NCI-H345 (cell line): ENCODE measurements at places on chromosomes 6 and 20.

DNA sequence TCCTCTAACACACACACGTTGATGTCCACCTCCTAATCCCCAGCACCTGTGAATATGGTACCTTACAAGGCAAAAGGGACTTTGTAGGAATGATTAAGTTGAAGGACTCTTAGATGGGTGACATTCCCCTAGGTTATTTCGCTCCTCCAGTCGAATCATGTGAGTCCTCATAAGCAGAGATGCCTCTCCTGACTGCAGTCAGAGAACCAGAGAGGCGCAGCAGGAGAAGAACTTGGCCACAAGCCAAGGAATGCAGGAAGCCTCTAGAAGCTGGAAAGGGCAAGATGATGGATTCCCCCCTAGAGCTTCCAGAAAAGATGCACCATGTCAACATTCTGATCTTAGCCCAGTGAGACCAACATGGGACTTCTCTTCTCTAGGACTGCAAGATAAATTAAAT lies 133.1 kb upstream of the PTPRT start:
- DNase-seq: peak; percentile 44

DNA sequence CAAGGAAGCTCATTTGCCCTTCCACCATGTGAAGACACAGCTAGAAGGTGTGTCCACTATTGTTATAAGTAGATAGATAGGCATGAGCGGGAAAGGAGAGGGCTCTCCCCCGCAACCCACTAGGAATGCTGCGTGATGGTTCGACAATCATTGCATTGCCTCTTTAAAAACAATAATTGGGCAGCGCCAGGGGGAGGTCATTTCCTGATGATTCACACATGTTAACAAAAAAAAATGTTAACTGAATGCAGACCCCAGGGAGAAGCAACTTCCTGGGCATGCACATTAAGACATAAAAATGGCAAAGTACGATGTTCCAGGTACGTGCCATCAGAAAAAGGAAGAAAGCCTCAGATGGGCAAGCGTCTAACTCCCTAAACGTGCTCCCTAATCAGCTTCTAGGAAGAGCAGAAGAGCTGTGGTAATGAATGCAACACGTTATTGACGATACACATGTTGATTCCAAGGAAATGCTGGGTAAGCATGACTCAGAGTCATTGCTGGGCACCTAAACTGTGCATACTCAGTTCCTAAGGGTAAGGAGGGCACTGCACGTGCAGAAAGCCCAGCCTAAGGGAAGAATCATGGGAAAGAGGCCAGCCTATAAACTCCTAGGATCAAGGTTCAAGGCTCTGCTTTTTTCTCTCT lies 113.7 kb downstream of the FAM217A start:
- DNase-seq: no peak

- no peak for DNase-seq
Observed at GRCh38 chr6:37940074-37940847, 120.7 kb downstream of the ZFAND3 start.

GRCh38 chr20:20462185-20462584 lies 94.3 kb downstream of the INSM1 start:
- DNase-seq: peak; percentile 48

- no peak for DNase-seq
Observed at GRCh38 chr6:116877743-116878142, 701 bp downstream of the RFX6 start.

GRCh38 chr6:166343150-166343487 lies 774 bp upstream of the SFT2D1 start:
- no peak for DNase-seq

DNA sequence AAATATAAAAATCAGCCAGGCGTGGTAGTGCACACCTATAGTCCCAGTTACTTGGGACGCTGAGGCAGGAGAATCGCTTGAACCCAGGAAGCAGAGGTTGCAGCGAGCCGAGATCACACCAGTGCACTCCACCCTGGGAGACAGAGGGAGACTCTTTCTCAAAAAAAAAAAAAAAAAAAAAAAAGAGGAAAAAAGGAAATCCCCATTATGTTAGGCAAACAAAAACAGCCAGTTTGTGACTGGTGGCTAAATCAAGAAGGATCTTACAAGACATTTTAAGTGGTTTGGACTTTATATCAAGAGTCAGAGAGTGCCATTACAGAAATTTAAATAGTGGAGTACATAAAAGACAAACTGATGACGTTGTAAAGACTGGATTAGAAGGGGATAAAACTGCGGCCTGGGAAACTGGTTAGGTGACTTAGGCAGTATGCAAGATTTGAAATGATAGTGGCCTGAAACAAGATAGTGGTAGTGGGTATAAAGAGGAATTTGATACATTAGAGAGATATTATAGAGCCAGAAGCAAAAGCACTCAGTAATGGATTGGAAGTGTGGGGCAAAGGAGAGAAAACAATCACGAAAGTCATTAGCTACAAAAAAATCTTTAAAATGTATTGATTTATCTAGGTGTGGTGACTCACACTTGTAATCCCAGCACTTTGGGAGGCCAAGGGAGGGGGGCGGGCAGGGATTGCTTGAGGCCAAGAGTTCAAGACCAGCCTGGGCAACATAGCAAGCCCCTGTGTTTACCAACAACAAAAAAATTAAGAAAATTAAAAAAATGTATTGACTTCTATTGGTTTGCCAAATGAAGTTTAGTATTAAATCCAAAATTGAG lies 1.7 kb upstream of the MYO6 start:
- no peak for DNase-seq

- DNase-seq: no peak
Observed at GRCh38 chr6:122839906-122840305, 50.8 kb downstream of the SMPDL3A start.

- DNase-seq: no peak
Observed at GRCh38 chr6:22826961-22827360, 257.6 kb downstream of the HDGFL1 start.

GRCh38 chr6:24910331-24910960 lies 25.3 kb downstream of the RIPOR2 start:
- DNase-seq: peak; percentile 54

DNA sequence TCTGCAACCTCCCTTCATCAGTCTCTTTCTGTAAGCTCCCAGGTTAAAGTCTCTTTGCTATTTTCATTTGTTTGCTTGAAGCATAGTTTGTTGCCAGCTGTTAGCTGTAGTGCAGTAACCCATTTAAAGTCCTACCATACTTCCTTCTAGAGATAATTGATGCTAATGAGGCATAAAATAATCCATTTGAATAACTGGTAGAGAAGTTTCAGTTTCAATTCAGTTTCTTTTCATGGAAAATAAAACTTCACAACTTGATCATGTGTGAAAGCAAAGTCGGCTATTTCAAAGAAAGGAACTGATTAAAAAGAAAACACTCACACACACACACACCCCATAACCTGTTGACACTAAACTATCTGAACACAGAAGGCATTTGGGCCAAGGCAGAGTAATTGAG lies 68.5 kb upstream of the TENT5A start:
- peak; percentile 23 for DNase-seq

- no peak for DNase-seq
Observed at GRCh38 chr6:9581155-9581554, 833.7 kb downstream of the TFAP2A start.

DNA sequence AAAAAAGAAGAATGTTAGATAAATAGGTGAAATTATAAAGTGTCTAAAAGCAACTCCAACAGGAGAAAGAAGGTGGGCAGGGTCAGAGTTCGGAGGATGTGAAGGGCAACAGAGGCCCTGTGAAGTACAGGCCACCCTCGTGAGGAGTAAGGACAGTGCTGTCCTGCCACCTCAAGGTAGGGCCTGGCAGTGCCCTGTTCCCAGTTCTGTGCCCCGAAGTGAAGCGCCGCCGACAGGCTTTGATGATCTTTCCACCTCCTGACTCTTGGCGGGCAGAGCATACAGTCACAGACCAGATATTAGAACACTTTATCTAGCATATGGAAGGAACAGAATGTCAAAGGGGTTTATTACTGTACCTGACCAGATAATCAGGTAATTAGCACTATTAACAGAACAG lies 75.8 kb downstream of the GJA10 start:
- DNase-seq: no peak

GRCh38 chr6:113830140-113830539 lies 27.0 kb upstream of the MARCKS start:
- no peak for DNase-seq

DNA sequence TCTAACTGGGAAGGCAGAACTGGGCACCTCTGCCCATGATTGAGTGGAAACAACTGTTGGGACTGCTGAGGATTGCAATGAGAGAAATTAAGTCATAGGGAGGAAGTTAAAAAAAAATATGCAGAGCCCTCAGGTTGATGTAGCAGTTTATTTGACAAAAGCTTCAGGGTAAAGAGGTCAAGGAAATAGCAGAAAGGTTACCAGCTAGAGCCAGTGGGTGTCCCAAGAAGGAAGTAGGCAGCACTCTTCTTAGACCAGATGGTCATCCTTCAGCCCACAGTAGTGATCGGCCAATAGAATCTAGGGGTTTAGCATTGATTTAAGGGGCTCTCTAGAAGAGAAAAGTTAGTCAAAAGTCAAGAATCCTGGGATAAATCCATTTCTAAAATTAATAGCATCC lies 21.7 kb upstream of the WFDC10A start:
- no peak for DNase-seq
